ENCODE measurements at places on chromosomes 6 and 20. TPM values are rescaled to one million over a fixed set of nuclear protein-coding genes. Genes with fewer than 3 reads are reported as not detected.

The SLC16A10 gene
- total RNA-seq, result 0.19 TPM

The USP49 gene
- 3.1 TPM for total RNA-seq

The GPR63 gene
- under 0.01 TPM for total RNA-seq

The LY6G6D gene
- not detected for total RNA-seq

The OTOR gene
- total RNA-seq, result not detected

The BEND6 gene
- total RNA-seq, result 0.14 TPM

The DNMT3B gene
- total RNA-seq, result 2.9 TPM

The GNRH2 gene
- not detected for total RNA-seq

The COL9A1 gene
- not detected for total RNA-seq

The RIMS1 gene
- total RNA-seq, result 7.5 TPM

The SLC17A3 gene
- total RNA-seq, result 0.17 TPM

The OGFR gene
- total RNA-seq, result 48.8 TPM

The TOX2 gene
- 1.5 TPM for total RNA-seq

The IL20RA gene
- 0.79 TPM for total RNA-seq

The EIF6 gene
- total RNA-seq, result 186 TPM

The SPDEF gene
- total RNA-seq, result not detected

All from dermis blood vessel endothelial cell (primary cell).